ENCODE measurements at places on chromosomes 2 and 18.

DNA sequence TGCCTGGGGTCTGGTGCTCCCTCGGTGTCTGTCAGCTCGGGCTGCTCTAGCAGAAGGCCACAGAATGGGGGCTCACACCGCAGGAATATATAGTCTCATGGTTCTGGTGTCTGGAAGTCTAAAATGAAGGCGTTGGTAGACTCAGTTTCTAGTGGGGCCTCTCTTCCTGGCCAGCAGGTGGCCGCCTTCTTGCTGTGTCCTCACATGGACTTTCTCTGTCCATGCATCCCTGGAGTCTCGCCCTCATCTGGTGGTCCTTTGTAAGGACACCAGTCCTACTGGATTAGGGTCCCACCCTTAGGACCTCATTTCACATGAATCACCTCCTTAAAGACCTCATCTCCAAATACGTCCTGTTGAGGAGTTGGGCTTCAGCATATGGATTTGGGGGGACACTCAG, 65.7 kb downstream of the RRM2 start:
- no peak for DNase-seq

DNA sequence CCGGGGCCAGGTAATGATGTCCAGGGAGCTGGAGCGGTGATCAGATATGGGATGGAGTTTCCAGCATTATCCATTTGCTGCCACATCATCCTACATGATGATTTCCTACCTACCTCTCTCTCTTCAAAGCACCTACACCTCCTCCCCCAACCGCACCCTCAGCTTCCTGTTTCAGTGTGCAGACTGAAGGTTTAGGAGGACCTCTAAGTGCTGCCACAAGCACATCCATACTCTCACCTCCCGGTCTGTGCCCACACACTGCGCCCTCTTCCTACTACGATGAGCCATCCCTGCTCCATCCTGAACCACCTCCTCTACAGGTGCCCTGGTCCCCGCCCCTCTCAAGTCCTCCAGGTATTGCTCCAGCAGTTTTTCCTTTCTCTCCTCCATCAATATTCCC, 123.7 kb downstream of the ALPK2 start:
- DNase-seq: peak; percentile 26

- no peak for DNase-seq
These were observed 144.7 kb upstream of the COPS8 start for GRCh38 chr2:236940916-236941520.

DNA sequence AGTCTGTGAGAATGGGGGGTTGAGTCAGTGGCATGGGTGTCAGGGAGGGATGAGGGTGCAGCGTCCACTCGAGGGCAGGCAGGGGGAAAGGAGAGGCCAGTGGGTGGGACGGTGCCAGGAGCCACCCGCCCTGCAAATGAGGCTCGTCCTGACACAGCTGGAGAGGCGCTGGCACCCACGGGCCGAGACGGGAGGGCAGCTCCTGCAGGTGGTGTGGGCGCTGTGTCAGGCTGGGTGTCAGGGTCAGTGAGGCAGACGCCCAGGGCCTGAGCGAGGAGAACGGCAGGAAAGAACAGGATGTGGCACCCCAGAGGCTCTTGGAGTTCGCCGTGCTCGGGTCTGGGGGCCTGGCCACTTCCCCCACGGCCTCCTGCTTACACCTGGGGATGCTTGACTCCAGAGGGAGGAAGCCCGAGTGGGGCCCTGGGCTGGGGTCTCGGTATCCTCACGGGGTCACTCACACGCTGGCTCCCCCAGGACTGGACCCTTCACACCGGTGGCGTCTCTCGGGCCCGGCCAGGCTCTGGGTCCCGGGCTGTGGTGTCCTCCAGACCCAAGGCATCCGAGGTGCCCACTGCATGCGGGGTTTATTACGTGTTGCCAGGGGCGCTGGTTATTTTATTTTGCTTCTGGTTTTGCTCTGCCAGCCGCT, 130.5 kb upstream of the CTDP1 start:
- no peak for DNase-seq

DNA sequence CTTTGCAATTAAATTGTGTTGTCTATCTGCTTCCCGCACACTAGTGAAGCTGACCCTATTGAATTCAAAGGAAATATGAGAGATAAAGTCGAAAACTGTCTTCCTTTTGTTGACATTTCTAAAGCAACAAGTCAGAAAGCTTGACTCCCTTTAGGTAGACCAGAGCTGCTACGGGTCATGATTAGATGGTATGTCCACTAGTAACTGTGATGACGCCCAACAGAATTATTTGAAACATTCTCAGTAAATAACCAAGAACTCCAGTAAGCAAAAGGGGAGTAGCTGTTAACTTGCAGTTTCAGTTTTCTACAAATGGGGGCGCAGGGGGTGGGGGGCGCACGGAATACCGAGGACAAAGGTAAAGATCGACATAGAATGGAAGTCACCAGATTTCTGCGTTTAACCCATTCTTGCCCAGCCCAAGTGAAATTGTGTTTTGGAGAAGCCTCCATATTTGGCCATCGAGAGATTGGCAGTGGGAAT, 56.4 kb downstream of the CRIM1 start:
- no peak for DNase-seq

- DNase-seq: no peak
These were observed 102.4 kb downstream of the TRIB2 start for GRCh38 chr2:12819103-12819475.

Measured in CD4-positive, alpha-beta T cell treated with Interferon alpha-2 for 1 hour (primary cell).